Activated CD4-positive, alpha-beta T cell treated with anti-CD3 and anti-CD28 coated beads for 36 hours (primary cell): ENCODE measurements at places on chromosomes 4 and X. TPM values are rescaled to one million over a fixed set of nuclear protein-coding genes. Genes with fewer than 3 reads are reported as not detected.

Gene ITIH6
- total RNA-seq = not detected

DNA sequence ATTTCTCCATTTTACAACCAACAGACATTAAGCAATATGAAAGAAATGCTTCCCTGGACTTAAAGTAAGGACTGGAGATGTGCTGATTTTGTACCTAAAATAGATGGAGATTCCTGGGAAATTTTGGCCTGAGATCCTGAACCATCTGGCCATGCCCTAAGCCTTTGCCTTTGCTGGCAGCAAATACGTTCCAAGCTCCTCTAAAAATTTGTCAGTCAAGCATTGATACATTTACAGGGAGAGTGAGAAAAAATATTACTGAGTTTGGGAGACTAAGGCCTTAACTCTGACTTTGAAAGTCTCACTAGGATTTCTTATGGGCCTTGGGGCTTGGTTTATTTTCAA, 63.9 kb downstream of the FHDC1 start:
- H3K4me3 ChIP-seq = no peak overlapping the region
- H3K27ac ChIP-seq = no peak overlapping the region
- H3K36me3 ChIP-seq = no peaks in the 10 kb centered on the region
- no peaks in the 10 kb centered on the region for H3K27me3 ChIP-seq
- no peak for DNase-seq

- H3K4me1 ChIP-seq = no peaks in the 10 kb centered on the region
- no peak overlapping the region for H3K4me3 ChIP-seq
- DNase-seq = no peak
- no peaks in the 10 kb centered on the region for H3K27me3 ChIP-seq
- no peaks in the 10 kb centered on the region for H3K36me3 ChIP-seq
Measured at GRCh38 chr4:183599284-183599683, 59.7 kb downstream of the RWDD4 start.

Gene SMIM31
- total RNA-seq = not detected

Gene TRO
- 4.8 TPM for total RNA-seq

Gene DGKK
- total RNA-seq = not detected

DNA sequence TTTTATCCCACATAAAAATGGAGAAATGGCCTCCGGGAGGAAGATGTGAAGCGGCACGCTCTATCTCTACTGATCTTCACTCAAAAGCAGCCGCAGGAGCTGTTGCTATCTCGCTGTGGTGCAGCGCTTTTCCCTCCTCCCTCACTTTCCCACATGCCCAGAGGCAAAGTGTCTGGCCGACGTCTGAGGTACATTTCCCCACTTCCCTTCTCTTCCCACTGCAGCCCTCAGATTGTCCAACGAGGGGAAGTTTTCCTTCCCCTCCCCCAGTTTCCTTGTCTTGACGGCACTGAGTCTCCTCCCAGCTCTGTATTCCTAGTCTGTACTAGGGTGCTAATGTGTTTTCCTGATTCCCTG, 660 bp upstream of the COL25A1 start:
- peaks cover 52% of the 10 kb centered on the region for H3K27me3 ChIP-seq
- no peaks in the 10 kb centered on the region for H3K36me3 ChIP-seq
- H3K4me3 ChIP-seq = peak overlapping the region; percentile 63
- no peak for DNase-seq
- H3K4me1 ChIP-seq = peaks cover 13% of the 10 kb centered on the region
- no peak overlapping the region for H3K27ac ChIP-seq

GRCh38 chrX:18537068-18537467, 111.7 kb downstream of the CDKL5 start:
- peaks cover 13% of the 10 kb centered on the region for H3K4me1 ChIP-seq
- peaks cover 6% of the 10 kb centered on the region for H3K36me3 ChIP-seq
- H3K27ac ChIP-seq = no peak overlapping the region
- no peak overlapping the region for H3K4me3 ChIP-seq
- H3K27me3 ChIP-seq = no peaks in the 10 kb centered on the region

GRCh38 chr4:35970366-35970960, 273.9 kb downstream of the ARAP2 start:
- H3K27ac ChIP-seq = no peak overlapping the region
- peaks cover 10% of the 10 kb centered on the region for H3K4me1 ChIP-seq
- peak; percentile 42 for DNase-seq

- H3K27me3 ChIP-seq = peaks cover 2% of the 10 kb centered on the region
- no peaks in the 10 kb centered on the region for H3K36me3 ChIP-seq
- H3K4me1 ChIP-seq = no peaks in the 10 kb centered on the region
- no peak overlapping the region for H3K4me3 ChIP-seq
- H3K27ac ChIP-seq = no peak overlapping the region
Measured at GRCh38 chrX:105190252-105190853, 30.1 kb downstream of the TEX13A start.

- H3K36me3 ChIP-seq = no peaks in the 10 kb centered on the region
- no peak for DNase-seq
- no peak overlapping the region for H3K4me3 ChIP-seq
Measured at GRCh38 chrX:17876135-17876534, 15.0 kb upstream of the RAI2 start.

- H3K36me3 ChIP-seq = no peaks in the 10 kb centered on the region
- no peak for DNase-seq
- no peak overlapping the region for H3K4me3 ChIP-seq
- peaks cover 3% of the 10 kb centered on the region for H3K27me3 ChIP-seq
- H3K4me1 ChIP-seq = no peaks in the 10 kb centered on the region
- H3K27ac ChIP-seq = no peak overlapping the region
Measured at GRCh38 chr4:8728536-8729407, 136.2 kb downstream of the CPZ start.

- H3K27me3 ChIP-seq = no peaks in the 10 kb centered on the region
- H3K4me3 ChIP-seq = no peak overlapping the region
- peaks cover 11% of the 10 kb centered on the region for H3K36me3 ChIP-seq
- no peak overlapping the region for H3K27ac ChIP-seq
Measured at GRCh38 chr4:88629826-88630225, 37.5 kb downstream of the HERC3 start.

Gene RBM47
- total RNA-seq = 3.2 TPM

DNA sequence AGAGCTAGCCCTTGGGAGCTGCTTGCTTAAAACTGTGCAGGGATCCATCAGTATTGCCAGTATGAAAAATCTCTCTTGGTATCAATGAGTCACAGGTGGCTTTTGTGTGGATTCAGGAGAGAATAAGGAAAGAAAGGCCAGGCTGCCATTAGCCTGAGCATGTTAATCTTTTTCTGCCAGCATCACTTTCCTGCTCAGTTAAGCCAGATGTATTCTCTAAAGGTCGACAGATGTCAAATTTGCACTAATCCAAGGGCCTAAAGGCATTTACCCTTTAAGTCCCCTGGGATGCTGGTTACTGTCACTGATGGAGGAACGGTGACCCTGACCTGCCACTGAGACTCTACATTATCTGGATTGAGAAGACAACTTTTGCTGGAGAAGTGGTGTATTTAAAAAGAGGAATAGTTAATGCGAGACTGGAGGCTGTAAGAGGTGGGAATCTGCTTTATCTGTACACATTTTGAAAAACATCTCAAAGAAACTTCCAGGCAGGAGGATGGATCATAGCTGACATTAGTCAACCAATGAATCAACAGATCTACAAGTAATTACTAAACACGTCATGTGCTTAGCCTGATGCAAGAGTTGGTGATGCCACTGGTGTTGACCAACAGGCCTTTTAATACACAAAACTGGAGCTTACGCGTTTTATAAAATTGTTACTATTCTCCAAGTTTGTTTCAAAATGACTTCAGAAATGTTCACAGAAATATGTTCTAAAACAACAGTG, 241.4 kb upstream of the ANXA3 start:
- no peaks in the 10 kb centered on the region for H3K36me3 ChIP-seq
- no peak overlapping the region for H3K27ac ChIP-seq
- H3K4me3 ChIP-seq = no peak overlapping the region
- H3K27me3 ChIP-seq = peaks cover 17% of the 10 kb centered on the region

GRCh38 chr4:144213371-144213770, 72.9 kb upstream of the GYPA start:
- no peak overlapping the region for H3K27ac ChIP-seq
- H3K27me3 ChIP-seq = peaks cover 4% of the 10 kb centered on the region
- no peak for DNase-seq
- no peak overlapping the region for H3K4me3 ChIP-seq
- no peaks in the 10 kb centered on the region for H3K36me3 ChIP-seq

DNA sequence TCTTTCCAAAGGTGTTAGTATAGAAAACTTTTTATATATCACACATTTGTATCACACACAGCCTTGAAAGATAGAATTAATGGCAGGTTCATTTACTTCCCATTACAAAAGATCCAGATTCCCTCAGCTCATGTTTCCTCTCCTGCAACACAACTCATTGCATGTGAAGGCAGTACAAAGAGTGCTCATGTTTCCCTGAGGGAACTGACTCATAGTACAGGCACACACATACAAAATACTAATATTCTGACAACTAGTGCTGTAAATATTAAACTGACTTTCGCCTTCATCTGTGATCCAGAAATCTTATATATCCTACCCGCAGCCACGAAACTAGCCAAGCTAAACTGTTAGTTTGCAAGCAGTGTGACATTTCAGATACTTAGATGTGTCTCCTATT, 819.8 kb upstream of the PCDH7 start:
- no peak overlapping the region for H3K27ac ChIP-seq
- no peaks in the 10 kb centered on the region for H3K36me3 ChIP-seq
- DNase-seq = no peak
- H3K27me3 ChIP-seq = no peaks in the 10 kb centered on the region
- no peak overlapping the region for H3K4me3 ChIP-seq

- no peaks in the 10 kb centered on the region for H3K36me3 ChIP-seq
- no peak for DNase-seq
- H3K4me1 ChIP-seq = no peaks in the 10 kb centered on the region
- peaks cover 6% of the 10 kb centered on the region for H3K27me3 ChIP-seq
- H3K4me3 ChIP-seq = no peak overlapping the region
- no peak overlapping the region for H3K27ac ChIP-seq
Measured at GRCh38 chrX:103780336-103781061, 3.9 kb downstream of the PLP1 start.

- H3K27me3 ChIP-seq = peaks cover 4% of the 10 kb centered on the region
- DNase-seq = no peak
- no peaks in the 10 kb centered on the region for H3K36me3 ChIP-seq
- H3K27ac ChIP-seq = no peak overlapping the region
- H3K4me3 ChIP-seq = no peak overlapping the region
- H3K4me1 ChIP-seq = no peaks in the 10 kb centered on the region
Measured at GRCh38 chr4:185796176-185796575, 15.8 kb downstream of the SORBS2 start.

DNA sequence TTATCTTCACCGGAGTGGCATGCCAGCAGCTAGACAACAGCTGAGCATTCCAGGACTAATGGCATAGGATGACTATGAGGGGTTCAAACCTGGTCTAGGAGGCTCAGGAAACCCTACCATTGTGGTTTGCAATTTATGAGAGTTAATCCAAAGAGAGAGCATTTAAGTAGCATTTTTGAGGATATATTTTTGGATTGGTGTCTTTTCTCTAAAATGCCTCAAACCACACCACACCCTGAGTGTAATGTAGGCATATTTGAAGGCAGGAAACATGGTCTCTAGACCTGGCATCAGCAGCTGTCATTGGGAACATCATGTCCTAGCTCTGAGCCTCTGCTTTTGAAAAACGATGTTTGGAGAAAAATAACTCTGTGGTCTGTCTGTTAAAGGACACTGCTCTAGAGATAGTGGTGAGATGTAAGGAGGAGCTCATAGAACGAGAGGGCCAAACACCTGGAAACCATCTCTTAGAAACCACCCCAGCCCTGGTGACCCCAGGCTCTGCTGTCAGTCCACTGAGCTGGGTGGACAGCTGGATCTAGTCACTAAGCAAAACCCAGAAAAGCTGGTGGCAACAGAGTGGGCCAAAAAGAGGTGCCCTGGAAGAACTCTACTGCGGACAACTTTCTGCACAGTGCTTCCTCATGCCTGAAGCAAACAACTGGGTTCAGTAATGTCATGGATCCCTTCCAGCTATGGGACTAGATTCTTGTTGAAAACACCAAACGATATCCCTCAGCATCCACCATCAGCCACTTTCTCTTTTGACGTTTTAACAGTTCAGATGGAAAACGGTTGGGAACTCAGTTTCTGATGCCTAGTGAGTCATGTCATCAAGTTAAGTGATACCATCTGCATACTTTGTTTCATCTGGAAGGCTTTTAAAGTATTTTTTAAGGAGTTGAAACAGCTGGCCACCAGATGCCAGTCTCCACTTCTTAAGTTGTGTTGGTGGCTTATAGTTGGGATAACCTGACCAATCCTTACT, 100.2 kb upstream of the C1QTNF7 start:
- no peak overlapping the region for H3K27ac ChIP-seq
- no peaks in the 10 kb centered on the region for H3K27me3 ChIP-seq
- H3K4me3 ChIP-seq = no peak overlapping the region
- H3K36me3 ChIP-seq = no peaks in the 10 kb centered on the region
- H3K4me1 ChIP-seq = peaks cover 4% of the 10 kb centered on the region
- DNase-seq = no peak

DNA sequence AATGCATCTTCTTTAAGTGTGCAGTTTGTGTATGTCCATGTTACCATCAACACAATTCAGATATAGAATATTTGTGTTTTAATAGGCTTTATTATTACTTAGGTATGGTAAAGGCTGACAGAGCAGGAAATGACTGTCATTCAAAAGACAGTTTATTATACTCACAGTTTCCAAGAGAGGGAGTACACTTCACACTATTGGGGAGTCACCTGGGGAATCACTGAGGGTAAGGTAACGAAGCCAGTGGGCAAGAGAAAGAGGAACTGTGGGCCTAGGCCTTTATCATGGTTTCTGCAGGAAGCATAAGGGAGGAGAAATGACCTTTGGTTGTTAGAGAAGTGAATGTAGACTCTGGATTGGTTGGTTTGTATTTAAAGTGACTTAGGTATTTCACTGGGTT, 235.1 kb upstream of the HCCS start:
- no peaks in the 10 kb centered on the region for H3K27me3 ChIP-seq
- H3K4me1 ChIP-seq = no peaks in the 10 kb centered on the region
- H3K27ac ChIP-seq = no peak overlapping the region
- DNase-seq = no peak
- no peak overlapping the region for H3K4me3 ChIP-seq

DNA sequence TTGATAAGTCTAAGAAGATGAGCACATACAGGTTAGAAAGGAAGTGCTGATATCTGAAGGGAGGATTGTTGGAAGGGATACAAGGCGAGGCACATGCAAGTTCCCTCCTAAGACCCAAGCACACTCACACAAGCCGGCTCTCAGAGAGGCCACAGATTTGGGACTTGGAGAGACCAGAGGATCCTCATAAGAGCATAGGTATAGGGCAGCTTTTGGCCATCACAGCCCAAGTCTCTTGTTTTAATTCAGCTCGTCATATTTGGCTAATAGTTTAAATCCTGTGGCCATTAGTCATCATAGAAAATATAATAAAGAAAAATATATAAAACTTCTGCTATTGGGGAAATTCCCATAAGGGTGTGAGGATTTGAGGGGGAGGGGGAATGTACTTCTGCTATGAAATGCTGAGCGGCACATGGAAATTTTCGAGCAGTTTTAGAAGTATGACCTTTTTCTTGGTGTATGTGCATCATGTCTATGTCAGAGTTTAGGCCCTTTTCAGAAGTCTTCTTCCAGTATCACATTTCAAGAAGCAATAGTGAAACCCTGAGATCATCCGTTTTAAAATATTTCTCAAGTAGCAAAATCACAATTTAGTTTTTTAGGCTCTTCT, 97.7 kb downstream of the NFKB1 start:
- peaks cover 71% of the 10 kb centered on the region for H3K4me1 ChIP-seq
- no peaks in the 10 kb centered on the region for H3K27me3 ChIP-seq
- H3K36me3 ChIP-seq = peaks cover 78% of the 10 kb centered on the region

- H3K4me1 ChIP-seq = no peaks in the 10 kb centered on the region
- H3K27ac ChIP-seq = no peak overlapping the region
- H3K4me3 ChIP-seq = no peak overlapping the region
- H3K27me3 ChIP-seq = no peaks in the 10 kb centered on the region
Measured at GRCh38 chr4:25402521-25402920, 25.5 kb downstream of the ANAPC4 start.
